ENCODE measurements at places on chromosomes 16 and 17. TPM values are rescaled to one million over a fixed set of nuclear protein-coding genes. Genes with fewer than 3 reads are reported as not detected.

DNA sequence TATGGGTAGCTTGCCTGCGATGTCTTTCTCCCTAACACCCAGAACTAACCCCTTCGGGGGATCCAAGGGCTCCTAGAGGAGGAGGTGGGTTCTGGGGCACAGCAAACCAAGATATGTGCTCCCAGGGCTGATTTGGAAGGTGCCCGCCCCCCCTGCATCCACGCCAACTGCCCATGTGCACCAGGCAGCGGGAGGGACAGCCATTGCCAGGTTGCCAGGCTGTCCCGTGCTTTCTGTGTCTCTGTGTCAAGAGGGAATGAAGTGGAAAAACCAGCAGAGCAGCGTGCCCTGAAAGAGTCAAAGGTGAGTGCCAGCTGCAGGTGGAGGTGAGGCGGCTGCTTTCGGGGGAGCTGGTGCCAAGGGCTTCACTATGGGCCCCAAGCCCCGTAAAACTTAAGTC lies 6.4 kb downstream of the TEKT5 start:
- no peak for DNase-seq
- H3K4me1 ChIP-seq, result no peaks in the 10 kb centered on the region
- H3K27ac ChIP-seq, result no peak overlapping the region
- no peaks in the 10 kb centered on the region for H3K27me3 ChIP-seq
- H3K4me3 ChIP-seq, result no peak overlapping the region

DNA sequence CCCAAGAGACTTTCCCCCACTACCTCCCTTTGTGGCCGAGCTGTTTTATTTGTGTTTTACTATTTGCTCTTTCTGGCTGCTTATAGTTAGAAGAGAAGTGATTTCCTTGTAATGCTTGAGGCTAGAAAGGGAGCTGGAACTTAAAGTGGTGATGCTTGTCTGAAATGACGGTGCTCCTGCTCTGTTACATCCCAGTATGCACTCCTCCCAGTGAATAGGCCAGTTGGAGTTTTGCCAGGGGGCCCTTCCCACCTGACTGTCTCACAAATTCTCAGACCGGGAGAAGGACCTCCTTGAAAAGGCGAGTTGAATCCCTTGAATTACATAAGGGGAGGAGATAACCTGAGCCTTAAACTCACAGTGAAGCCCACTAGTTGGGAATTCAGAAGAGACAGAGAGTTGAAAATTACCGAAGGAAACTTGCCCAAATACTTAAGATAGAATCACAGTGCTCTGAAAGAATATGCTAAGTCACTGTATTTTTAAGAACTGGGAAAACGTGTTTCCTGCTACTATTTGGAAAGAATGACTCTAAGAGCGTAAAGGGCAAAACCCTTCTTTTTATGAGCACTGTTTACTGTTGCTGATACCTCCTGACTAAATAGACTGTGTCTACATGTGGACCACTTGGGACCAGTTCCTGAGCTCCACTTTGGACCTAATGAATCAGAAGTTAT lies 84.7 kb upstream of the CLEC3A start:
- no peaks in the 10 kb centered on the region for H3K27me3 ChIP-seq
- no peaks in the 10 kb centered on the region for H3K4me1 ChIP-seq
- no peak overlapping the region for H3K4me3 ChIP-seq
- no peak overlapping the region for H3K27ac ChIP-seq
- H3K36me3 ChIP-seq, result no peaks in the 10 kb centered on the region

- no peak overlapping the region for H3K4me3 ChIP-seq
- no peak for DNase-seq
- no peak overlapping the region for H3K27ac ChIP-seq
- H3K36me3 ChIP-seq, result no peaks in the 10 kb centered on the region
Measured at GRCh38 chr16:9447699-9448098, 356.3 kb downstream of the HAPSTR1 start.

- DNase-seq, result no peak
- peaks cover 82% of the 10 kb centered on the region for H3K36me3 ChIP-seq
- H3K4me3 ChIP-seq, result no peak overlapping the region
- H3K4me1 ChIP-seq, result peaks cover 3% of the 10 kb centered on the region
- H3K27ac ChIP-seq, result no peak overlapping the region
- no peaks in the 10 kb centered on the region for H3K27me3 ChIP-seq
Measured at GRCh38 chr17:49612726-49613125, 37.1 kb downstream of the NXPH3 start.

PROCA1 gene
- total RNA-seq, result 3.6 TPM

GRCh38 chr16:31472709-31473203 lies 804 bp downstream of the TGFB1I1 start:
- peak; percentile 51 for DNase-seq
- H3K4me1 ChIP-seq, result peaks cover 35% of the 10 kb centered on the region
- no peak overlapping the region for H3K27ac ChIP-seq
- peaks cover 12% of the 10 kb centered on the region for H3K27me3 ChIP-seq

DNA sequence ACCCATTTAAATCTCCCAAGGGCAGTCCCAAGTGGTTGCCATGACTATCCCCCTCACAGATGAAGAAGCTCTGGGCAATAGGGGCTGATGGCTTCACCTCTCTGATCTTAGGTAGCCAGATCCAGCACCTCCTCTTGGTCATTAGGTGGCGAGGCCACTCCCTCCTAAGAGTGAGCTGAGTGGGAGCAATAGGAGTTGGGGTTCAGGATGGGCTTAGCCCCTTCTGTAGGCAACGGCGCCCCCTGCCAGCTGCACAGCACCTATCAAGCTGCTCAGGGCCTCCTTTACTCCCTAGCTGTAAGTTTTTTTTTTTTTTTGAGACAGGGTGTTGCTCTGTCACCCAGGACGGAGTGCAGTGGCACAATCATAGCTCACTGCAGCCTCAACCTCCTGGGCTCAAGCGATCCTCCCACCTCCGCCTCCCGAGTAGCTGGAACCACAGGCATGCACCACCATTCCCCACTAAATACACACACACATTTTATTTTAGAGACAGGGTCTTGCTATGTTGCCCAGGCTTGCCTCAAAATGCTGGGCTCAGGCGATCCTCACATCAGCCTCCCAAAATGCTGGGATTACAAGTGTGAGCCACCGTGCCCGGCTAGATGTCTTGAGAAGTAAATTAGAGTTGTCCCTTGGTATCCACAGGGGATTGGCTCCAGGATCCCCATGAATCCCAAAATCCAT lies 3.5 kb upstream of the RRAD start:
- H3K27me3 ChIP-seq, result peaks cover 16% of the 10 kb centered on the region
- peaks cover 31% of the 10 kb centered on the region for H3K4me1 ChIP-seq
- no peak overlapping the region for H3K27ac ChIP-seq
- no peak overlapping the region for H3K4me3 ChIP-seq

DNA sequence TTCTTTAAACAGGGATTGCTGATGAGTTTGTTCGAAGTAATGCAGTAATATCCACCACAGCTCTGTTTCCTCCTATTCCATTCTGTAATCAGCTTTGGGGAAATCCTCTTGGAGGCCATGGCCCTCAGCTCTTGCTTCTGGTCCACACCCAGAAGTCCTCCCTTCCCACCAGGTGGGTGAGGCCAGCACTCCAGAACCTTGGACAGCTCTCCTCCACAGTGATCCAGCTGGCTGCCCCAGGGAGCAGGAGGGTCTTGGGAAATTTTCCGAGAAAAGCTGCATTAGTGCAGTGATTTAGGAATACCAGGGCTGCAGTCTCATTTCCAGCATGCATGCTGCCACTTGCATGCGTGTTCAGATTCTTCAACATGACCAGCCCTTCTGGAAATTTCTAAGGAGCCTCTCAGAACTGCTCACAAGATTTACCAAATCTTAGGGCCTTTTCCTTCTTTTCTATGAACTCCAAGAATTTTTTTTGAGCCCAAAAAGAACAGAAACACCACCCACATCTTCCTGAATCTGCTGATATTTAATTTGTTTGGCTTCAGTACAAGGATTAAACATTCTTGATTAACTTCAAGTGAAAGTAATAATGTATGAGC lies 4.2 kb downstream of the SMPD3 start:
- H3K36me3 ChIP-seq, result no peaks in the 10 kb centered on the region
- peak; percentile 50 for DNase-seq
- no peak overlapping the region for H3K4me3 ChIP-seq
- H3K4me1 ChIP-seq, result peaks cover 20% of the 10 kb centered on the region

CRISPLD2 gene
- 6.3 TPM for total RNA-seq

Data from natural killer cell (primary cell).